Endodermal cell (in vitro differentiated cells): ENCODE measurements at places on chromosomes 4 and X.

DNA sequence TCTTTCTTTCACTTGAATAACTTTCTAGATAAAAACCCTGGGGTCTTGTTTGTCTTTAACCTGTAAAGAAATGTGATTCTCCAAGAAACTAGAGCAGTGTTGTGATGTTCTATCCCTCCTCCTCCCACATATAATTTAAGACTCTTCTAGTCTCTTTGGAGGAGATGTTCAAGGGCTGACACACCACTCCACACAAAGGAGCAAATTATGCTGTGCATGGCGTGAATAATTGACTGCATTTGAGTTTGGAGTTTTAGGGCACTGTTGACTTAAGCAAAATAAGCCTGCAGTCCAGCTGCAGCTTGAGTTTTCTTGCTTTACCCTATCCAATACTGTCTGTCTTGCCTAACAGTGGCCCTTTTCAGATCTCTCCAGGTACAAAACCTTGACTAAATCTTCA lies 119.7 kb downstream of the CHRDL1 start:
- no peak for DNase-seq

GRCh38 chrX:802846-803245 lies 172.3 kb downstream of the SHOX start:
- peak; percentile 24 for DNase-seq

GRCh38 chrX:39764441-39764914 lies 333.3 kb downstream of the BCOR start:
- peak; percentile 69 for DNase-seq

- no peak for DNase-seq
These were observed 14.9 kb upstream of the PPEF1 start for GRCh38 chrX:18692541-18692940.

DNA sequence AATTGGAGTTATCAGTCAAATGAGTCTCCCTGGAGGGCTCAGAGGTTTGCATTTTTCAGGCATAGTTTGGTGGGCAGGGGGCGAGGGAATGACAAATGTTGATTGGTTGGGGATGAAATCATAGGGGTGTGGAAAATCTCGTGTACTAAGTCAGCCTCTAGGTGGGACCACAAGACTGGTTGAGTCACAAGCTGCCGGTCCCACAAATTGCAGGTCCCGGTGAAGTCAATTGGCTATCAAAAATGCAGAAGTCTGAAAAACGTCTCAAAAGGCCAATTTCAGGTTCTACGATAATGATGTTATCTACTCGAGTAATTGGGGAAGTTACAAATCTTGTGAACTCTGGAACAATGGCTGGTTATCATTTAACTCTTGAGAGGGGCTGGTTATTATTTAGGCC lies 98.8 kb upstream of the DHX15 start:
- no peak for DNase-seq

DNA sequence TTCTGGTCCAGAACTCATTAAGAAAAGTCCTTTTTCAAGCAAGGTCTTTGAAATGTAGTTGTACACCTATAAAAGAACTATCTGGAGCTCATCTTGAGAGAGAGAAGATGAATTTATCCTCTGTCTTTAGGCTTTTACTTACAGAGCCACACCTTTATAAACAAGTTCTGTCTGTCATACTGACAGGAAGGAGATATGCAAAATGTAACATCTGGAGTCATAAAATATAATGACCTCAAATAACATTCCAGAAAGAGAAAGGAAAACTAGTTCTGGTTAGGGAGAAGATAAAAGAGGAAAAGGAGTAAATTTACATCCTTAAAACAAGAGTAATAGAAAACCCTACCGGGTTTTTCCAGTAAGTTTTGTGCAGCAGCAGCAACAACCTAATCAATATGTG lies 1.3 kb downstream of the INPP4B start:
- DNase-seq, result no peak

- no peak for DNase-seq
These were observed 707 bp downstream of the SLC9A6 start for GRCh38 chrX:135985973-135986310.

DNA sequence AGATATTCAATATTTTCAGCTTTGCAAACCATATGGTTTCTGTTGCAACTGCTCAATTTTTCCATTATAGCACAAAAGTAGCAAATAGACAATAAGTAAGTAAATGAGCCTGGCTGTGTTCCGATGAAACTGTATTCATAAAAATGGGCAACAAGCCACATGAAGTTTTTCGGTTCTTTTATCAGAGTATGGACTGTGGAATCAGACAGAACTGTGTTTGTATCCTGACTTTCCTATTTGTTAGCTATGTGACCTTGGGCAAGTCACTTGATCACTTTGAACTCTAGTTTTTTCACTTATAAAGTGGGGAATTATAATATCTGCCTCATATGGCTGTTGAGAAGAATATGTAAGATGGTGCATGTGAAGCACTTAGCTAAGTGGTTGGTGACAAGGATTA lies 23.4 kb upstream of the ADGRA3 start:
- DNase-seq, result no peak

DNA sequence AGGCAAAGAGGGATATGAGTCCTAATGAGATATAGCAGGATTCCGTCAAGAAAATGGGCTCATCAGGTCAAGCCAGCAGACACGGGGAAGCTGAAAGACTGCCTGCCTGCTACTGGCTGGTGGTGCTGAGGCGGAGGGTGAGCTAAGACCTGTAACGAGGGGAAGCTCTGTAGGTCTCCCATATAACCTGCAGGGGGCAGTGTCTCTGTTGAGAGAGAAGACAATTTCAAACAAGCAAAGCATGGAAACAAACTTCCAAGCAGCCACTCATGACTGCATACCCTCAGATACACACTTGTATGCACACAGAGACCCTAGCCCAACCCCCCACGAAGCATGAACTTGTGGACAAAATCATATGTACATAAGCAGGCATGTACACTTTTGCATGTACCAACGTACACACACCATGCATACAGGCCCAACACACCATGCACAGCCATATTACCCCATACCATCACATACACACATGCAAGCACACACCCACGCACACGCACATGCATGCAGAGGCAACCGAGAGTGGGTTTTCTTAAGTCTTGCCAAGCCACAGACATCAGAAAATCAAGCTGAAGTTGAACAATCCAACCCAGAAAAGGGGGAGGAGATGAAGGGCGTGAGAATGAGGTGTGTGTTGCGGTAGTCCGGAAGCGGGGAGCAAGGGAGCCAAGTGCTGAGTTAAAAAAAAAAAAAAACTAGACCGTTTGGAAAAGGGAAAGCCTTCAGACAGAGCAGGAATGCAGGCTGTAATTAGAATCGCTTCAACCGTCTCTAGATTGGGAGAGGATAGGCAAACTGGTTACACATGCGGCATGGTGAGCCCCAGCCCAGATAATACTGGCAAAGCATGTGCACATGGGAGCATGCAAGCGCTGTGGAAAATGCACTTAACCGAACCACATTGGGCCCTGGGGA lies 71.0 kb downstream of the PJA1 start:
- DNase-seq, result peak; percentile 82

DNA sequence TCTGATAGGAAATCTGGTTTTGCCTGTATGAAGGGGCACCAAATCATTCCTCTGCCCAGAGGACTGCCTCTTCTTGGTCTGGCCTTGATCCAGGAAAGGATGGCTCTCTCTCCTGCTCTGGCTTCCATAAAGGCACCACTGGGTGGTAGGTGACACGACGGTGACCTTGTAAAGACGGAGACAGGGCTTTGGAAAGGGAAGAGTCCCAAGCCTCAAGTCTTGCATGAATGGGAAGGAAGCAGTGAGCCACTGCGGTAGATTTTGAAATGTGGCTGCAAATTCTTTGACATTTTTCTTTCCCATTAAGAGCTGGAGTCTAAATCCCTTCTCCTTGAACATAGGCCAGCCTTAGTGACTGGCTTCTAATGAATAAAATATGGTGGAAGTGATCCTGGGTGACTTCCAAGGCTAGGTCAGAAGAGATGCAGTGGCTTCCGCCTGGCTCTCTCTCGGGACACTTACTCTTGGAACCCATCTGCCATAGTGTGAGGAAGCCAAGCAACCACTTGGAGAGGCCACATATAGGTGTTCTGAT lies 347.4 kb downstream of the BCOR start:
- no peak for DNase-seq

- no peak for DNase-seq
These were observed 830.9 kb upstream of the NDST4 start for GRCh38 chr4:115944146-115944905.

- no peak for DNase-seq
These were observed 167.3 kb downstream of the SLIT2 start for GRCh38 chr4:20418861-20419451.

GRCh38 chr4:153528705-153529485 lies 62.7 kb downstream of the TMEM131L start:
- DNase-seq, result no peak
